ENCODE measurements at places on chromosomes 6 and 20.

DNA sequence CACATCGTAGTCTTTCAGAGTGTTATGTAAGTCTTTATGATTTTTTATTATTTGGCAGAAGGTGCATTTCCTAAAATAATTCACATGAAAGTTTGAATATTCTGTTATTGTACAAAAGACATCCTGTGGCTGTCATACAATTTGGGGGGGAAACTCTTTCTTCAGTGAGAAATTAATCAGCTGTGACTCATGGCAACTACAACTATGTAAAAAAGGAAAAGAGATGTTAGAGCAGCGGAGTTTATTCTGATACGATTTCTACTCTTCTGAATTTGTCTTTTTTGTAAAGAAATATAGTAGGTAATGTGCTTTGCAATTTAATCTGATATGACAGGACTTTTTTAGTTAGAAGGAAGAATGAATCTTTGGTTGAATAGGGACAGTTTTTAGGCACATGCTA lies 14.2 kb downstream of the COL19A1 start:
- no peak for DNase-seq

GRCh38 chr6:63615590-63615989 lies 20.0 kb upstream of the PHF3 start:
- DNase-seq = no peak

- DNase-seq = no peak
These were observed 46.1 kb upstream of the TMX4 start for GRCh38 chr20:8065691-8066090.

- no peak for DNase-seq
These were observed 182.7 kb upstream of the OLIG3 start for GRCh38 chr6:137676888-137677287.

DNA sequence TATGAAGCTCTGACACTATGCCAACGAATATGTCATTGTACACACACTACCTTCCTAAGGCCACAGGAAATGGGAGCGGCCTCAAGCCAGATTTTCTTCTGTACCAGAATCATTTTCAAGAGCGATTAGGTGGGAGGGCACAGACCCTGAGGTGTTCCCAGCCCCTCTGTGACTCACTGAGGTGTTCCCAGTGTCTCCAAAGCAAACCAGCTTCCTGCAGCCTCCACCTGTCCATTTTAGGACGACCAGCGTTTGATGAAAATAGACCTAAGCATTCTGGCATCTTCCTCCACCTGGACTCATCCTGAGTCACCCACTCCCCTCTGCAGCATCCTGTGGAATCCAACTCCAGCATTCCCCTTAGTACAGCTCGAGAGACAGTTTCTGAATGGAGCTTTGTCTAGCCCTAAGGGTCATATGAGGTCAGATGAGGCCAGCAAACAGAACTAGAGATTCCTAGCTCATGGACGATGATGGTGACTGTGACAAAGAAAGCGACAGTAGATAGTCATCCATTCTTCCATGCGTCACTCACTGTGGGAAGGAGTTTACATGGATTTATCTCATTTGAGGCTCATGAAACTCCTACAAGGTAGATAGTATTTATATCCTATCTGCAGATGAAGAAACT lies 203.4 kb downstream of the PTPRT start:
- DNase-seq = no peak

Data from epithelial cell of prostate (primary cell).